Astrocyte (in vitro differentiated cells and primary cell): ENCODE measurements at places on chromosomes 4 and X. TPM values are rescaled to one million over a fixed set of nuclear protein-coding genes. Genes with fewer than 3 reads are reported as not detected.

GRCh38 chr4:183394166-183394951 is 50.1 kb upstream of the CDKN2AIP start:
- DNase-seq, result no peak

DNA sequence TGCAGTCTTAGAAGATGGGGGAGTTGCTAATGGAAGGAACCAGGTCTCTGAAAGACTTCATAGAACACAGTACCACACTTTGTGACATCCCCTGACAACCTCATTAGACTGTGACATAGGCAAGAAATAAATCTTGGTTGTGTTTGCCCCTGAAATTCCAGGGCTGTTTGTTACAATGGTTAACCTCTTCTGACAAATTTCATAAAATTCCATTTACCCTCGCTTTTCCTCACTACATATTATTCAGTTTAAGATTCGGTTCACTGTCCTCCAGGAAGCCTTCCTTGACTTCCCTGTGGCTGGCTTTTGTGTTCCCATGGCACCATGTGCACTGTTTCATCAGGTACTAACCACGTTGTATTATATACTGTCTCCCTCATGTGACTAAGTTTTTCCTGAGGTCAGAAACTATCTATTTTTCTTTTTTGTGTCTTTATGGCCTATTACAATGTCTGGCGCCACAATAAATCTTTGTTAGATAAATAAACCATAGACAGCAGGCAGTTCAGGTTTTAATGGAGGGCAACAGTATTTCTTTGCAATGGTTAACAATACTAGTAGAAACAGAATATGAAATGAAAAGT is 54.2 kb downstream of the ATXN3L start:
- no peak for DNase-seq

- peak; percentile 90 for DNase-seq
Measured at GRCh38 chrX:119228512-119229252, 7.4 kb upstream of the PGRMC1 start.

The CLCN4 gene
- total RNA-seq, result 5.9 and 7.2 TPM in 2 replicates

The SPOCK3 gene
- 0.36 and 0.59 TPM in 2 replicates for total RNA-seq
